ENCODE measurements at places on chromosomes 2 and 18. TPM values are rescaled to one million over a fixed set of nuclear protein-coding genes. Genes with fewer than 3 reads are reported as not detected.

GRCh38 chr2:237022533-237022932 lies 63.2 kb upstream of the COPS8 start:
- peaks cover 4% of the 10 kb centered on the region for H3K27me3 ChIP-seq
- H3K36me3 ChIP-seq = no peaks in the 10 kb centered on the region
- no peak for DNase-seq

DNA sequence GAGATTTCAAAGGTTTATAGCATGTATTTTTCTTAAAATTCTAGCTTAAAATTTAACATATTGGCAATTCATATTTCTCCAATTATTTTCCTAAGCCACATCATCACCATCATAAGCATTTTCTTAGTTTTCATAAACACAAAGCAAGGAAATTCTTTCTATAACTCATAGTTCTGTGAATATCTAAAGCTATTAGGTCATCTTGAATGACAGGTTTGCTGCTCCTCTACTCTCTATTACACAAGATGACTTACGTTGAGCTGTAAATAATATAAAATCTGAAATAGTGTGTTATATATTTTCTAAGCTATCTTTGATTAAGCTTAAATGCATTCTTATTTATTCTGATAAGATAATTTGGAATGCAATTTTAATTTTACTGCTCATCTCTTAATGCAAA lies 984.6 kb upstream of the CNTNAP5 start:
- H3K27ac ChIP-seq = no peak overlapping the region
- no peaks in the 10 kb centered on the region for H3K4me1 ChIP-seq

SERPINB2 gene
- not detected for polyA plus RNA-seq

TPO gene
- not detected for polyA plus RNA-seq
